ENCODE measurements at places on chromosomes 12 and 14.

- no peak for DNase-seq
Observed at GRCh38 chr12:116304621-116305020, 27.1 kb upstream of the MED13L start.

GRCh38 chr12:28893856-28894255, 255.2 kb upstream of the FAR2 start:
- no peak for DNase-seq

GRCh38 chr12:97758586-97758985, 296.0 kb downstream of the RMST start:
- DNase-seq = no peak

DNA sequence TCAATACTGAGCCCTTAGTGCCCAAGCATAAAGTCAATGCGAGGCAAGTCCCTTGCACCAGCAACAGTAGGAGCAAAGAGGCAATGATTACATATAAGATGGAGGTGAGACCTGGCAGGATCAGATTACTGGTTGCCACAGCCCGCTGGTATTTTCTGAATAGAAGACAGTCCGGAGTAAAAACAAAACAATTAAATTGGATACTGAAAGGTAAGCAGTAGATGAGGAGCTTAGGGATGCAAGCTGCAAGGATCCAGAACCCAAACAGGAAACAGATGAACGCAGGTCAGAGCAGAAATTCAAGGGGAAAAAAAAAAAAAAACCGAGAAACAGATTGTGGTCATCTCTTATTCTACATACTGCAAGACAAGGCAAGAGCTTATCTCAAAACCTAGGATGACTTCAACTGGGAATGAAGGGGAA, 119.6 kb downstream of the MED13L start:
- DNase-seq = no peak

DNA sequence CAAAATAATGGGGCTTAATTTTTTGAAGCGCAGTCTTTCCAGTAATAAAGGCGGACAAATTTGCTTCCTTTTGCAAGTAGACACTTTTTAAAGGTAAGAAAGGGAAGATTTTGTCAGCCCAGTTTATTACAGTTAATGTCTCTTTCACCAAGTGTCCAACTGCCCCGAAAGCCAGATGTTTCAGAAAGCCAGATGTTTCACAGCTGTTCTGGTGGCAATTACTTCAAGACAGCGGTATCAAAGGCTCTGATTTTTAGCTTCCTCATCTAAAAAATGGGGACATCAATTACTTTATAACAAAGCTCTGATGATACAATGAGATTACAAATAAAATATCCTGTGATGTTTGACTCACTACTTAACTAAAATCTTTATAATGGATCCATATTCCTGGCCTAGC, 1.0 kb downstream of the WBP11 start:
- DNase-seq = no peak

- no peak for DNase-seq
Observed at GRCh38 chr14:105533391-105533790, 7.0 kb downstream of the TMEM121 start.

DNA sequence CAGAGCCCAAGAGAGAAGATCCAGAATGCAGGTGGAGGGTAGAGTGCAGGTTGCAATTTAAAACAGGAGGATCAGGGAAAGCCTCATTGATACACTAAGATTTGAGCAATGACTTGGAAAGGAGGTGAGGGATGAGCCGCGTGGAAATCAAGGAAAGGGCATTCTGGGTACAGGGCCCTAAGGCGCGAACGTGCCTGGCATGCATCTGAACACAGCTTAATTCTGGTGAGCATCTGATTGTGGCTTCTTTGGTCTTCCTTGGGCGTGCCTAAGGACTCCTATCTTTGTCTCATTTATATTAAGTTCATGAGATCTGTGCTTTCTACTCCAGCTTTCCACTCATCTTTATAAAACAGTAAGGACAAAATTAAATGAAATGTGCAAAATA, 79.3 kb downstream of the NTF3 start:
- DNase-seq = no peak

DNA sequence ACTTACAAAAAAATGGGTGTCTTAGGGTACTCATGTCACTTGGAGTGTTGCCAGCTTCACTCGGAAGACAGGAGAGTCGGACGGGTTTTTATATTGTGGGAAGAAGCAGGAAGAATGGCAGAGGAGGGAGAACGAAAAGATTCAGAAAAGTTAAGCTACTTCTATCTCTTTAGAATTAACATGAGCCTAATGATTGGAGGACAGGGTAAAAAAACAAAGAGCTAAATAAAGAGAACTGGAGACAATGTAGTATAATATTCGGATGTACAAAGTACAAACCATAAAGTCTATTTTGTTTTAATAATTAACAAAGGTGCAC, 43.9 kb downstream of the EFCAB11 start:
- no peak for DNase-seq

- DNase-seq = peak; percentile 35
Observed at GRCh38 chr14:106276326-106277267, 750.2 kb downstream of the TMEM121 start.

- no peak for DNase-seq
Observed at GRCh38 chr14:75460394-75460793, 32.6 kb downstream of the JDP2 start.

DNA sequence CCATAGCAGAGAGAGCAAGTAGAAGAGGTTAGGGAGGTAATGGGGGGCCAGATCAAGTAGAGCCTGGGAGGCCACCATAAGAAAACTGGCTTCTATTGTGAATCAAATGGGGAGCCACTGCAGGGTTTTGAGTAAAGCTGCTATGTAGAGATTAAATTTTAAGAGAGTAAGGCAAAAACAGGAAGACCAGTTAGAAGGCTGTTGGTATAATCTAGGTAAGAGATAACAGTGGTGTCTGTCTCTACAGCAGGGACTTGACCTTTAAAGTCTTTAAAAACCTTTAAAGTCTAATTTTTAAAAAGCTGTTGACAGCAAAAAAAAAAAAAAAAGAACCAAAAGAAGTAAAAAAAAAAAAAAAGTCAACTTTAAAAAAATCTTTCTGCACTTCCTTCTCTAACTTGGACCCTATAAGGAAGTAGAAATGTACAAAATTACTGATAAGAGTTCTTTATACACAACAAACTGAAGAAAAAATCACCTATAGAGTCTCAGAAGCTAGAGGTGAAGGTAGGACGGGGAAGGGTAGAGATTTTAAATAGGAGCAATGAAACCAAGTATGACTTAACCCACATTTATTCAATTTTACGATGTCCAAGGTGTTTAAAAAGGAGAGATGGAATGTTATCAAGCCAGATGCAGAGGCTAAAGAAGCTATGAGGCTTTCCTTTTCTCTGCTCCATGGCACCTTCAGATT, 26.1 kb downstream of the SGPP1 start:
- DNase-seq = no peak
